NCI-H446 treated with DMSO at 0.1 percent for 48 hours (cell line): ENCODE measurements at places on chromosomes 2 and 18.

- DNase-seq = no peak
Measured at GRCh38 chr2:20108655-20109396, 57.4 kb upstream of the LAPTM4A start.

DNA sequence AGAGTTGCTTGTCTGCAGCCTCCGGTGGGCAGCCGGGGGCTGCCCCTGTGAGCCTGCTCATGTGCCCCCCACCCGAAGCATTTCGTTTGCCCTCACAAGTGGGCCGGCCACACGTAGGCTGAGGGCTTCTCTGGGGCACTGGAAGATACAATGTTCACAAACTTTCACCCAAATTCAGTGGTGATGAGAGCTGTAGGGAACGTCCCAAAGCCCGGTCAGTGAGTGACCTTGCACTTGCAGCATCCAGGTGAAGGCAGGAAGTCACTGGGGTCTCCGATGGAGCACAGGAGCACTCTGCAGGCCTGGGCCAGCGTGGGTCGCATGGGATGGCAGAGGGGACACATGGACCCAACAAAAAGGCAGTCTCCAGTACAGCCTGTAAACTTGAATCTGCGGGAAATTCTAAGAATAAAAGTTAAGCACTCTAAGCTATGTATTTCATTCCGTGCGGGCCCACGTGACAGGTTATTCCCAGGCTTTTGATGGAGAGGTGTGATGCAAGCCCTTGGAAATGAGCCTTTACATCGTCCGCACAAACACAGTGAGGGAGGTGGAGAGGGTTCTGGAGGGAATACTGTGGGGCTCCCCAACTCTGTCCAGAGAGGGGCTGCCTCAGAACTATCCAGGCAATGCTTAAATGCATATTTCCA lies 42.5 kb downstream of the CNGA3 start:
- no peak for DNase-seq

DNA sequence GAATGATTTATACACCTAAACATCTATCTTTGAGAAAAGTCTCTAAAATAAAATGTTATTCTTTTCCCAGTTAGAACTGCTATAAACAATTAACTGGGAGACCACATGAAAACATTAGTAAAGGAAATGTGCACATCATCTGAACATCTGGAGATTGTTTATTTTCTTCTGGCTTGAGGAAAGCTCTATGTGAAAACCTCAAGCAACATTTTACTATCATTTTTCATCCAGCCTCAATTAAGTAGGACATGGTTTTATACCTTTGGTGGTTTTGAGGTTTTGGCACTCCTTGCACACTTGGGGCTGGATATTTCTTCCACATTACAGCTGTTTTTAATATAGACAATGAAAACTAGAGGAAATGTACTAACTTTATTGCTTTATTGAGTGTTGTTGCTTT lies 609.5 kb upstream of the SLC8A1 start:
- DNase-seq = no peak

DNA sequence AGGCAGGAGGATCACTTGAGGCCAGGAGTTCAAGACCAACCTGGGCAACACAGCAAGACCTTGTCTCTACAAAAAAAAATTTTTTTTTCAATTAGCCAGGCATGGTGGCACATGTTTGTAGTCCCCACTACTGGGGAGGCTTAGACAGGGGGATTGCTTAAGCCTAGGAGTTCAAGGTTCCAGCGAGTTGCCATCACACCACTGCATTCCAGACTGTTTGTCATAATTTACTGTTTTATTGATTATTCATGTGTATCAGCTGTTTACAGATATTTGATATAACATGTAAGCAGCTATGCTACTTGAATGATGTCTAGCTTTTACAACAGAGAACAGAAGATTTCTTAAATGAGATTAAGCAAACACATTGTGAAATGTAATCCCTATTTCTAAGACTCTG lies 35.3 kb downstream of the DSG2 start:
- no peak for DNase-seq

- no peak for DNase-seq
Measured at GRCh38 chr2:198405311-198405710, 600.9 kb downstream of the PLCL1 start.

- no peak for DNase-seq
Measured at GRCh38 chr2:130832296-130832940, 4.3 kb upstream of the ARHGEF4 start.
